ENCODE measurements at places on chromosomes 16 and 17.

GRCh38 chr17:57855391-57856035 is 5.7 kb upstream of the MRPS23 start:
- no peak for DNase-seq

DNA sequence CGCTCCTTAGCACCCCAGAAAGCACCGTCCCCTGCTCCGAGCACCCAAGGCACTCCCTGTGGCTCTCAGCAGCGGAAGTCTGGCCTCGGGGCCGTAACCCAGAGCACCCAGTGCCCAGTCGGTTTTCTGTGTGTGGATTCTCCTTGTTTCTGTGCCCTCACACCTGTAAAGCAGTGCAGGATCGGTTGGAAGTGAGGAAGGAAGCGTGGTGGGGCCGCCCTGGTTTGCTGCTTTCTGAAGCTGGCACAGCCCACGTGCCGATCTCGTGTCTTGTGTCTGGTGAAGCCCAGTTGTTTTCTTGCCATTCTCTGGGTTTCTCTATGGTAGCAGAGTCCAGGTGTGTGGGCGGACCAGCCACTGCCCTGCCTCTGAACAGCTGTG is 3.7 kb downstream of the ACSF3 start:
- DNase-seq = no peak

GRCh38 chr16:28883221-28883996 is 5.1 kb downstream of the ATP2A1 start:
- DNase-seq = no peak

DNA sequence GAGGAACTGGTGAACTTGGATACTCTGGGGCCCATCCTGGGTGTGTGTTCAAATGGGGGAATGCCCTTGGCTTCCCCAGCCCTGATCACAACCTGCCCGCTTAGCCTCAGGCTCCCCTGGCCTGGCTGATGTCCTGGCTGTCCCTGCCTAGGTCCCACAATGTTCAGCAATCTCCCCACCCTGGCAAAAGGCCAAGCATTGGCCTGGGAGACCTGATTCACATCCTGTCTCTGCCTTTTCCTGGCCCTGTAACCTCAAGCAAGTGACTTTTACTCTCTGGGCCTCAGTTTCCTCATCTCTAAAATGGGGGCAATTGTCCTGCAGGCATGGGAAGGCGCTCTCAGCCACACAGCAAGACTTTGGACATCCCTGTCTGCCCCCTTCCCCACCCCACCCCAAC is 14.4 kb downstream of the CPNE2 start:
- DNase-seq = no peak

GRCh38 chr17:4750606-4751005 is 10.9 kb upstream of the CXCL16 start:
- peak; percentile 38 for DNase-seq

GRCh38 chr17:30579610-30580315 is 102.6 kb downstream of the GOSR1 start:
- DNase-seq = no peak

DNA sequence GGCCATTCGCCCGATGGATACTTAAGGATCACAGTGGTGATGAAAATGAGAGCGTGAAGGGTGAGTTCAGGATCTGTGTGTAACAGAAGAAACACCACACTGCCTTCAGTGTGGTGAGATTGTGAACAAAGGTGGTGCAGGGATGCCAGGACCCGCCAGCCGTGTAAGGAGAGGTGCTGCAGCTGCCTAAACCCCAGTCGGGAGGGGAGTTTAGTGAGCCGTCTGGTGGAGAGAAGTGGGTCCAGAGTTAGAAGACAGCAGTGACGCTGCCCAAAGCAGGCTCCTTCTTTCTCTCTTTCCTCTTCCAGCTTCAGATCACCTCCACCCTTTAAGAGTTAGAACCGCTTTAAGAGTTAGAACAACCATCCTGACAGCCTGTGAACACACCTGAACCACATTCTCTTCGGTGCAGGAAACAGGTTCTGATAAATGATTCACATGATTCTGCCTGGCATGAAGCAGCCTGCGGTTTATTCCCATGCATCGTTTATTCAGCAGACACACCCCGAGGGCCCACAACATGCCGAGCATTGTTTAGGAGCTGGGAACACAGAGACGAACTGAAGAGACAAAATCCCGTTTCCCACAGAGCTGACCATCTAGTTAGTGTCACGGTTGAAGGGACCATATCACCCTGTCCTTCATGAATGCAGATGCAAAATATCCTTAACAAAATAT is 84.0 kb upstream of the DNAH17 start:
- DNase-seq = no peak

DNA sequence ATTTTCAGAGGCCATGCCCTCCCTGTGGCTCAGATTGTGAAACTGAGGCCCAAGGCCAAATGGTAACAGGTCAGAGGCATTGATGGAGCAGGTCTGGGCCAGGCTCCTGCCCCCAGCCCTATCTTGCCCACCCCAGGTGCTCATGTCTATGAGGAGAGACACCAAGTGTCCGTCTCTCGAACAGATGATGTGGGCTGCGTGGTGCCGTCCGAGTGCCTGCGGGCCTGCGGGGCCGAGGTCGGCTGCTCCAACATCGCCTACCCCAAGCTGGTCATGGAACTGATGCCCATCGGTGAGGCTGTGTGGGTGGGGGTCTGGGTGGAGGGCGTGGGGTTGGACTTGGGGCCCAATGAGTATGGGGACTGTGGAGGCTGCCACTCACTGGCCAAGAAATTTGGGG is 8.7 kb upstream of the FAM83G start:
- no peak for DNase-seq

DNA sequence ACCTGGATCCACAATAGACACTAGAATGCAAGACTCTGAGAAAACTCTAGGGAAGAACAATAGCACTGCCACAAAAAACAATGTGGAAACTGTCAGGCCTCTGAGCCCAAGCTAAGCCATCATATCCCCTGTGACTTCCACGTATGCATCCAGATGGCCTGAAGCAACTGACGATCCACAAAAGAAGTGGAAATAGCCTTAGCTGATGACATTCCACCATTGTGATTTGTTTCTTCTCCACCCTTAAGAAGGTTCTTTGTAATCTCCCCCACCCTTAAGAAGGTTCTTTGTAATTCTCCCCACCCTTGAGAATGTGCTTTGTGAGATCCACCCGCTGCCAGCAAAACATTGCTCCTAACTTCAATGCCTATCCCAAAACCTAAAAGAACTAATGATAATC is 39.2 kb upstream of the TNRC6C start:
- DNase-seq = no peak

- DNase-seq = peak; percentile 28
Measured at GRCh38 chr17:44400226-44400847, 10.9 kb upstream of the ITGA2B start.

DNA sequence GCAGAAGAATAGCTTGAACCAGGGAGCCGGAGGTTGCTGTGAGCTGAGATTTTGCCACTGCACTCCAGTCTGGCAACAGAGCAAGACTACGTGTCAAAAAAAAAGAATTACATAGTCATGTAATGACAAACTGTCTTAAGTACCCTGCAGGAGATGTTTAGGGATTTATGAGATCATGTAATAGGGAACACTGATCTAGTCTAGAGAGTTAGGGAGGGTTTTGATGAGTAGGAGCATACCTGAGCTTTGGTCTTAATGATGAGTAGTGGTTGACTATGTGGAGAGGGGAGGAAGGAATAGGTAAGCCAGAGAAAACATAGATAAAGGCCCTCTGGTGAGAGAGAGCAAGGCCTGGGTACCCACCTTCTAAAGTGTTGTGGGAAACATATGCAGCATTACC is 30.1 kb upstream of the NF1 start:
- DNase-seq = no peak

- no peak for DNase-seq
Measured at GRCh38 chr17:81930142-81931125, 2.9 kb upstream of the MAFG start.

DNA sequence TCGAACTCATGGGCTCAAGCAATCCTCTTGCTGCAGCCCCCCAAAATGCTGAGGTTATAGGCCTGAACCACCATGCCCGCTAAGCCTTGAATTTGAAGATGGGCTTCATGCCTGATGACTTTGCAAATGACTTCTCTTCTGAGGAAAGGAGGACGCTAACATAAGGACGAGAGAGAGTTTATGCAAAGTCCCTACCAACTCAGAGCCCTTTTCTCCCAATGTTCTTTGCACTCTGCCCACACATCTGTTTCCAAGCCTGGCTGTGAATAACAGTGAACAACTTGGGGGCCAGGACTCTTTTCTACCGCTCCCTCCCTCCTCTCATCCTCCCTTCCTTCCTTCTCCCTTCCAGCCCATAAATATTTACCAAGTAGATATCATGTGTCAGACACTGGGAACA is 8.5 kb upstream of the NPIPB2 start:
- no peak for DNase-seq

GRCh38 chr16:88957433-88957767 is 19.6 kb downstream of the CBFA2T3 start:
- DNase-seq = no peak

DNA sequence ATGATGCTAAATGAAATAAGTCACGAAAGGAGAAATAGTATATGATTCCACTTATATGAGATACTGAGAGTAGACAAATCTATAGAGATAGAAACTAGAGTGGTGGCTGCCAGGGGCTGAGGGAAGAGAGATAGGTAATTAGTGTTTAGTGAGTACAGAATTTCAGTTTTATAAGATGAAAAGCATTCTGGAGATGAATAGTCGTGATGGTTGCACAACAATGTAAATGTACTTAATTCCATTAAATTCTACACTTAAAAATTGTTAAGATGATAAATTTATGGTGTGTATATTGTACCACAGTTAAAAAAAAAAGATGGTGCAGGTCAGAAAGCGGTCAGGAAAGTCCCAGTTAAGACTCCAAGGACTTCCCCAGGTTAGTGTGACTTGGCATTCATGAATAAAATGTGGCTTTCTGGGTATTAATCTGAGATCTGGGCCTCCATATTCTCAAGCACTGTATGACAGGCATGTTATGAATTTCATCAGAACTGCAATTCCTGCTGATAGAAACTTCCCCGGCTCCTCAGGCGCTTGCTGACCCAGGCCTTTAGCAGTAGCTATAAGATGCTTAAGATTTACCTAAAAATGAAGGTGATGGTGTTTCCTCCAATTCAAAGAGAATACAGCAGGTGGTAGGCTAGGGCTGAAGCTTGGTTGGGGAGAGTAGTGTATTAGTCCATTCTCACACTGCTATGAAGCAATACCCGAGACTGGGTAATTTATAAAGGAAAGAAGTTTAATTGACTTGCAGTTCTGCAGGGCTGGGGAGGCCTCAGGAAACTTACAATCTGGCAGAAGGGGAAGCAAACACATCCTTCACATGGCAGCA is 115.3 kb upstream of the SOX9 start:
- no peak for DNase-seq

GRCh38 chr16:81994485-81994884 is 16.8 kb downstream of the SDR42E1 start:
- no peak for DNase-seq

DNA sequence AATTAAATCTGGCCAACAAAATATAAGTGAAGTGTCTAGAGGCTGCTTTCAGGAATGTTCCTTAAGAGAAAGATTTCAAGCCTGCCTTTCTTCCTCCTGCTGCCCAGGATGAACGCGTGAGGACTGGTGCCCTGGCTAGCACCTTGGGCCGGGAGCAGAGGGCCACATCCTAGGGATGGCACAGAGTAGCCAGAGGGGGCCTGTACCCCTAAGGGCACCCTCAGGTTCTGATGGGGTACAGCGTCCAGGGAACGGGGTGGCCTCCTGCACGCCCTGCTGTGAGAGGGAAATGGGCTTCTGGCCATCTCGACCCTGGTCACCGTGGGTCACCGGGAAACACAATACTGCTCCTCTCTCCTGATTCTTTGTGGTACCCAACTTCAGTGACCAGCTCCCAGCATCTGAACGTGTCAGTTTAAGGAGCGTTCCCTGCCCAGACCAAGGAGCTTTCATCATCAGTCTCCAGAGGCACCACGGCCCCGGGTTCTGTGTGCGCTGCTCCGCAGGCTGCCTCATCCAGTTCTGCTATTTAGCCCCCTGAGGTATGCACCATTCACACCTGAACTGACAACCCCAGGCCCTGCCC is 40.3 kb downstream of the MAP1LC3B start:
- DNase-seq = no peak

- peak; percentile 89 for DNase-seq
Measured at GRCh38 chr17:18258356-18259038, at the start of gene FLII. Gene FLII (minus strand): TSS chr17:18258738. CDS start chr17:18258690, 48 bp downstream.

- no peak for DNase-seq
Measured at GRCh38 chr16:1769402-1770300, 1.7 kb downstream of the NME3 start.

GRCh38 chr17:68169840-68170239 is 78.0 kb upstream of the AMZ2 start:
- no peak for DNase-seq

All from suppressor macrophage treated with lipopolysaccharide for 1 hour (primary cell).